ENCODE measurements at places on chromosomes 3 and 15.

DNA sequence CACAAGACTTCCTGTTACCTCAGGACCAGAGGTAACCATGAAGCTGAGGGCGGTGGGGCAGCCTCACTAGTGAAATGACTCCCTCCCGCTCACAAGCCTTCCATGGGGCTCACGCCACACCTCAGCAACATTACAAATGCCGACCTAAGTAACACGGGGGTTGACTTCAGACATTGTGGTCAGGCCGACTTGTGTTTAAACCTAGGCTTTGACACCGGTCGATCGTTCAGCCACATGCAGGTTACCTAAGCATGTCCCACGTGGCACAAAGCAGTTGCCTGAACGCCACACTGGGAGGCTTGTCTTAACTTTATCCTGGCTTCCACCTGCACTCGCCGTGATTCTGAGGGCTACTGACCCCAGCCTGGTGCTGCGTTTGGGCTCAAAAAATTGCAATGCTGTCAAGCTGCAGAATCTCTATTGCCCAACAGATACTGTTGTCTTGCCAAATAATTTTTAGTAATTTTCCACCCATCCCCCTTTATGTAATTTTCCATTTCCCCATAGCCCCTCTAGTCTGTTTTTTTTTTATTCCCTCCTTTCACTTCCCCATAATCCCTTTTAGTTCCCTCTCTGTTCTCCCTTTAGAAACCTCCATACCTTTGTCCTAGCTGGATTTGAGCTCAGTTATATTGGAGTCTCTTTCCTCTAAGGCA, 158.6 kb upstream of the RGMA start:
- DNase-seq: peak; percentile 24

GRCh38 chr15:33438396-33438795, 127.6 kb downstream of the RYR3 start:
- DNase-seq: no peak

- DNase-seq: no peak
Measured at GRCh38 chr3:54527521-54527920, 400.3 kb downstream of the LRTM1 start.

DNA sequence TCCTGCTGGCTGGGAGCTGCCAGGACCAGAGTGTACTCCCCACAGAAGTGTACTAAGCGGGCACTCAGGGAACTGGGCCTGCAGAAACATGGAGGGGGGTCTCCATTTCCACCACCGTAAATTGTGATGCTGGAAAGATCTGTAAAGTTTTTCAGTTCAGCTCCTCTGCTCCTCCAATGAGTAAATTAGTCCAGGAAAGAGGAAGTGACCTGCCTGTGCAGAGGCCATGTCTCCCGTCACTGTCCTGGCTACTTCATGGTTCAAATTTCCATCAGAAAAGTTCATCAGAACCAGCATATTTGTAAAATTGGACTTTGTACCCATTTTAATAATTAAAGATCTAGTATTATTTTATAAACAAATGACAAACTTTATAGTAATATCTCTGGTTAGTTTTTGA, 226.7 kb upstream of the THBS1 start:
- no peak for DNase-seq

- DNase-seq: no peak
Measured at GRCh38 chr15:70605606-70606410, 157.6 kb downstream of the UACA start.

DNA sequence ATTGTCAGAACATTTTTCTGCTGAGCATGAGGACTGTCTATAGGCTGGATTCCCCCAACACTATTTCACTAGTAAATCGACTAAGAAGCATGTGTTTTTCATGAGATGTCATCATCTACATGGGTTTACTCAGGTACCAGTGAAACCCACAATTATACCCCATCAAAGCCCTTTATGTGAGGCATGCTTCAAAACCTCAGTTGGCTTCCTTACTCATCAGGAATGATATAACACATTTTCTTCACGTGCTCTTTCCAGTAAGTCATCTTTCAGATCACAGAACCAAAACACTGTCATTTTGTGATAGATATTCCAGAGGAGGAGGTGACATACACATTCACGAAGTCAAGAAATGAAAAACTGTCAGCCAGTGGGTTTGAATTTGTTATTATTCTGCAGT, 116.5 kb downstream of the ANO10 start:
- DNase-seq: no peak

GRCh38 chr15:65177901-65178300, 7.2 kb downstream of the CLPX start:
- no peak for DNase-seq

DNA sequence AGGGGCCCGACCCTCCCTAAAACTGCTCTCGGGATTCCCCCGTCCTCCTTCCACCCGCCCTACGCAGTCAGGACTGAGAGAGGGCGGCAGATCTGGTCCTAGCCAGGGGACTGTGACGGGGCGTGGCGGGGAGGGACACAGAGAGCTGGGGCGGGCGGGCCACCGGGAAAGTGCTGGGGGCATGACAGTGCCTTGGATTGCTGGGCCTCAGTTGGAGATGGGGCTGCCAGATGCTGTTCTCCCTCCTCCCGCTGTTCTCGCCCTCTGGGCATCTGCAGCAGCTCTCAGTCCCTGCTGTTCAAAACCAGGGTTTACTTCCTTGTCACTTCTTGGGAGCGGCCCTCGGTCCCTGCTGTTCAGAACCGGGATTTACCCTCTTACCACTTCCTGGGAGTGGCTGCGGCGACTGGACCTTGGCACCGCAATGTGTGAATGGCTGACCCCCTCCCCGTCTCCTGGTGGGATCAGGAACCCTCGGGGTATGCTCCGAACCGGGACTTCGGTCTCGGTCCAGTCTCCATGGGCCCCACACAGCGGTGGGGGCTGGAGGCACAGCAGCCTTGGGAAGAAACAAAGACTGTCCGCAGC, 1.8 kb upstream of the RPP25 start:
- peak; percentile 41 for DNase-seq
